Activated CD4-positive, alpha-beta T cell treated with anti-CD3 and anti-CD28 coated beads for 1 hour (primary cell): ENCODE measurements at places on chromosomes 7 and 10.

DNA sequence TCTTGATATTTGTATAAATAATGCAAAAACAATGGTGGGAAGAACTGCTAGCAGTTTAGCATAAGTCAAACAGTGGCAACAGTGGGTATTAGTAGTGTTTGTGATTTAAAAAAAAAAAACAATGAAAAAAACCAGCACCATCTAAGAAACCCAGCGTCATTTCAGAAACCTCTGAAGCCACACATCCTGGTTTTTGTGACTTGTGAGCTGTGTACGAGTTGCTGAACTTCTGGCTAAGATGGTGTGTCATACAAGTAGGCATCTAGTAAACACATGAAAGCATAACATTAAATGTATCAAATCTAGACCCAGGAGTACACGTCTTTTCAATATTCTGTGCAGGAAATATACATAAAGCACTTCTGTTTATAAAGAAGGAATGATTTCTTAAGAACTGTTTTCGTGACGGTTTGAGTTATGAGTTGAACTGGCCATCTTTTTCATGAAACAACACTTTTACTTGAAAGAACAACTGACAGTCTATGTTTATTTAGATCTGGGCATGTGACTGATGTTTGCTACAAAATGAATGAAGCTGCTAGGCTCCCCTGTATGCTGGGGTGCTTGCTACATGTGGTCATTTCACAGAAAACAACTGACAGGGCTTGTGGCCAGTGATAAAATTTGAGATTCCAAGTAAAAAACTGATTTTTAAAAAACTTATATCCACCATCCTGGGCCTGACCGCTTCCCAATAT, 143.5 kb downstream of the PIP4K2A start:
- no peak for DNase-seq

DNA sequence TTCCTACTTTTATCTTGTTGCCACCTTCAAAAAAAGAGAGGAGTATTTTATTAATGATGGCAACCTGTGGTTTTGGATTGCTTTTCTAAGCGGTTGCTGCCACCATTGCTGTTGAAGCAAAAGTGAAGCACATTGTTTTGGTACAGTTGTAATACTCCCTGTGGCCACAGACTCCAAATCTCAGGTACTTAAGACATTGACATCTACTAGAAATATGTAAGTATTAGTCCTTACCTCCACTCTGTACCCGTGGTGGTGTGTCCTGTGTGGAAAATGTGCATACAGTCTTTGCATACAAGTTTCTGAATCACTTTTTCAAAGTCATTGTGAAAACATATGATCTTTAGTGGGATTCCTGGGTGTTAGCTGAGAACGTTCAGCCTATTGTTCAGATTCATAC, 85.7 kb downstream of the ANLN start:
- no peak for DNase-seq

DNA sequence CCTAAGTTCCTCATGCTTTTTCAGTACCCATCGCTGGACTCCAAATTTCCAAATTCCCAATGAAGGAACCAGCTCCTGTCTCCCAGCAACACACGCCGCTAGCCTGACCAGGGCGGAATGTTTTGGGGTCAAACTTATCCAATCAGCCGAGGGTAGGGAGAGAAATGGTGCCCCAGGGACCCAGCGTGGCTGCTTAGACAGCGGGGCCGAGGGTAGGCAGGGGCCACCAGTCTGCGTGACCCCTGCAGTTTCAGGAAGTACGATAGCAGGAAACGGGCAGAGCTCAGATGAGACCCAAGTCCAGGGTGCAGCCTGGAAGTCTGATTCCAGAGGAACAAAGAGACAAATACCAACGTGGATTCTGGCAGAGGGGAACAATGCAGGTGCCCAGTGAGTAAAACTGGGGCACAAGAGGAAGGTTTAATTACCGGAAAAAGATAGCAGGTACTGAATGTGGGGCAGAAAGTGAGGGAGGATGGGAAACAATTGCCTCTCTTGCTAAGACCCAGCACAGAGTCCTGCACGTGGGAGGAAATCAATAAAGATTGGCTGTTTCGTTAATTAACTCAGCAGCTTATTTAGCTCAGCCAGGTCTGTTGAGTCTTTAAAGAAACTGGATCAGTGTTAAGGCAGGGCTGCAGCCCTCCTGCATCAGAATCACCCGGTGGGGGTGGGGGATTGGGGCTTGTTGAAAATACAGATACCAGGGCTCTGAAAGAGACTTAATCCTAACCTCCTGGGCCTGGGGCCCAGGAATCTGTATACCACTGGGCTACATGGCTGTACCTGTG, 50.4 kb upstream of the NFE2L3 start:
- DNase-seq = no peak

DNA sequence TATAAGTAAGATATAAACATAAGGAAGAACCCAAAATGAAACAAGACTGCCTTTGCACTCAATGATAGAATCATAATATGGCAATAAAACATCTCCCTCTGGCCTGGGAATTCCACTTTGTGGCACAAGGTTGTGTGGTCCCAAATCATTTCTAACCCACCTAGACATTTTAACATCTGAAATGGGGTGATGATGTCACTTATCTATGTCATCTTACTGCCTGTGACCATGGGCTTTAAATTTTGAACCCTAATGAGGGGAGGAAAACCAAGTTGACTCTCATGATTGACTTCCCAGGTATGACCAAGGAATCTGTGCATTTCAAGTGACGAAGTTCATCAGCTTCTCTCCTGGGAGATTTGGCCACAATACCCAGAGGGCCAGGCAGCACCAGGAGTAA, 24.5 kb upstream of the ACSM6 start:
- DNase-seq = no peak

DNA sequence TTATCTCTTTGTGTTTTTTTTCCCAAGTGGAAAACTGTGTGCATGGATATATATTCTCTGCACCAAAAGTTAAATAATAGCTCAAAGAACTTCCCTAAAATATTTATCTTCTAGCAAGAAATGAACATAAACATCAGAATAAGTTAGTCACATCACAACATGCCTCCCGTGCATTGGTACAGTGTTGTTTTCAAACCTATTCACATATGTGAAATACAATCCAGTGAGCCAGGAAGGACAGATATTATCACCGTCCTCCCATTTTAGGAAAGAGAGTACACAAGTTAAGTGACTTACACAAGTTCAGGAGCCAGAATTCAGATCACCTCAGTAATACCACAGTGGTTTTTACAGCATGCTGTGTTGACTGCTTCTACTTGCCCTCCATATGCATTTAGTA, 22.2 kb downstream of the ARMH3 start:
- no peak for DNase-seq

DNA sequence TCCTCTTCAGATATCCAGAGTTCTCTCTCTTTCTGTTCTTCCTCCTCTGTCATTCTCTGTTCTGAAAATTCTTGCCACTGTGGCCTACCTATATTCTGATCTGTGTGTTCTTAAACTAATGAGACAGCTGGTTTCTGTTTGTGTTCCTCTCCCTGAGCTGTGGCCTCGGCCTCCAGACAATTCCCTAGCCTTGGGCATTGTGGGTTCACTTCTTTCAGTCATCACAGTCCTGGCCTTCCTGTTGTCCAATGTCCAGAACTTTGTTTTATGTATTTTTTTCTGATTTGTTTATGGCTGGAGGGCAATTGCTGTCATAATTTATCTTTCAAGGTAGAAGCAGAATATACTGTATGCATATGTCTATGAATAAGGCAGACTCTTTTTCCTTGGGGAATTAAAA, 173.2 kb upstream of the MTPN start:
- DNase-seq = no peak

DNA sequence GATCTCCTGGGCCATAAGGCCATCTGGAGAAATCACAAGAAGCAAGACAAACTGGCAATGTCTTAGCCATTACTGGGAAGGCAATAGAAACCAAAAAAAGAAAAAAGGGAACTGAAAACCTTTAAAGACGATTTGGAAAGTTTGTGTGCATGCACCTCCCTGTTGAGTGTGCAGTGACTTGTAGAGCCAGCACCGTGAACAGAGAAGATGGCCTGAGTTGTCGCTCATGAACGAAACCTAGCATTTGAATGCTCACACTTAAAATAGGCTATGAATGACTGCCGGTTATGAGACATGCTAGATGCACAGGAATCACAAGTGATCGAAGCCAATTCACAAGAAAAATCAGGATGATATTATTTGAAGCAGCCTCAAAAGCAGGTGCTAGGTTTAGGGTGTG, 151.3 kb upstream of the ADO start:
- no peak for DNase-seq

DNA sequence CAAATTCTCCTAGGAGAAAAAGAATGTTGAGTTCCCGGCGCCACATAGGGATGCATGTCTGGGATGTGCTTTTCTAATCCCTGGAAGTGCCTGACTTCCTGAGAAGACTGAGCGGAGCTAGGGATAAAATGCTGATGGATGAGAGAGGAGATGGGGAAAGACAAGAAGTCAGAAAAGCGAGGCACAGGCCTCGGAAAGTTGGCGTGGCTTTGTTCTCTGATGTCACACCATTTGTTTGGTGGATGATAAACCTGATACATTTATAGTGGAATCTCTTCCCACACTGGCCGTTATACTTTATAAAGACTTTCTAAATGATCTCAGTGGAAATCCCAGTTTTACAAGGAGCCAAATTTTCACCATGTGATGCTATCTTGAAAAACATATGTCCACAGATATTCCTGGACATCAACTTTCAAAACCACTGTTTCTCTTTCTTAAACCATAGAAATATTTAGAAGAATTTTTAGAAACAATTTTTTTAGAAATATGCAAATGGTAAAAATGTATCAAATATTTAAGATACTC, 188.8 kb upstream of the SVIL start:
- DNase-seq = no peak

GRCh38 chr10:103619424-103620351, 126.2 kb downstream of the NEURL1 start:
- DNase-seq = no peak

GRCh38 chr10:15238555-15239335, 70.3 kb upstream of the NMT2 start:
- DNase-seq = no peak

GRCh38 chr7:92133133-92133736, 1.0 kb downstream of the CYP51A1 start:
- no peak for DNase-seq

DNA sequence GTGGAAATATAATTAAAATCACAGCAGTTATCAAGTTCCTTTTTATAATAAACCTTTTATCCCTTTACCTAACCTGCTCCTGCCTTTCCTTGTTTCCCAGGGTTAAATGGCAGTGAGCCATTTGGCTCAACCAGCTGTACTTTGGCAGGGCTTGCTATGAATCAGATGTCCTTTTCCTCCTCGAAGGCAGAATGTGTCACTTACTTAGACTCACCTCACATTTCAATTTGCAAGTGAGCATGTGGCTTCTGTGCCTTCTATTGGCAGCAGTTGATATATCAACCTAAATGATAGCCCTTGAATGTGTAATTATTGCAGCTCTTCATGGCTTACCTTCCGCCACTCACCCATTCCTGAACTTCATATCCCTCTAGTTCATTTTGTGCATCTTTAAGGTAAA, 301.7 kb downstream of the CSTF2T start:
- no peak for DNase-seq

DNA sequence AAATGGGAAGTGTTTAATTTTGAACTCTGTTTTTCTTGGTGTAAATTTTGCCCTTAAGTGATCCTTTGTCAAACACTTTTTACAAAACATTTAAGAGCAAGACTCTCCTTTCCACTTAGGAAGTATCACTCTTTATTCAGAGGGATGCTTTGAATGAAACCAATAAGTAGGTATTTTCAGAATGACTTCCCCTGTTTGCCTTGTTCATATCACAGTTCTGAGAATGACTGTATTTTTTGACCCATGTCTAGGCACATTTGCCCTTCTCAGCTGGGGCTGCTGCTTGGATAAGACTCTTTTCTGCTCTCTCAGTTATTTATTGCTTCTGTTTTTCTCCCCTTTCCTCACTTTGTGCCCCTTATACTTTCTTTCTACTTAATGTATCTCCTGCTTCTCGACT, 98.2 kb downstream of the CCNY start:
- no peak for DNase-seq

- DNase-seq = no peak
These were observed 7.5 kb downstream of the CYP2W1 start for GRCh38 chr7:990352-990932.

DNA sequence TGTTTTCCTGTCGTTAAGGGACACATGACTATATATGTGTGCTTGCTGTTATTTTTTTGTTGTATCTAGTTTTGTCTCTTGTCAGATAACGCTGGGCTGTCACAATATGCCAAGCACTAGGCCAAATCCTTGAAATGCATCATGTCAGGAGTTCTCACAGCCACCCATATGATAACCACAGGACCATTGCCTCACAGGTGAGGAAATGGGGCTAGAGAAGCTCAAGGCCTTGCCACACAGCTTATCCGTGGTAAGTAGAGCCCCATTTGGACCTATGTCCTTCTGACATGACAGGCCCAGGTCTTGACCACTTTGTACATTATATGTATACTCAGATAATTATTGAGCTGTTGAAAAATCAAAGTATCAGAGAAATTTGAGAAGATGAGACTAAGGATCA, 42.0 kb upstream of the TARP start:
- DNase-seq = no peak

GRCh38 chr7:55124989-55125875, 106.4 kb downstream of the EGFR start:
- no peak for DNase-seq

GRCh38 chr10:129658376-129659072, 191.5 kb downstream of the MGMT start:
- no peak for DNase-seq

GRCh38 chr7:127708788-127709187, 56.8 kb downstream of the SND1 start:
- peak; percentile 37 for DNase-seq

GRCh38 chr7:35248576-35249536, 5.0 kb downstream of the TBX20 start:
- no peak for DNase-seq

GRCh38 chr10:11525503-11525902, 85.9 kb downstream of the USP6NL start:
- no peak for DNase-seq
